Stimulated activated naive B cell treated with anti-CD40 and anti-IgM and Interleukin-4, amounts not matched to agents 10 μg/mL and 1 μg/mL and 100 μg/mL, for 72 hours (primary cell): ENCODE measurements at places on chromosomes 3 and 15.

DNA sequence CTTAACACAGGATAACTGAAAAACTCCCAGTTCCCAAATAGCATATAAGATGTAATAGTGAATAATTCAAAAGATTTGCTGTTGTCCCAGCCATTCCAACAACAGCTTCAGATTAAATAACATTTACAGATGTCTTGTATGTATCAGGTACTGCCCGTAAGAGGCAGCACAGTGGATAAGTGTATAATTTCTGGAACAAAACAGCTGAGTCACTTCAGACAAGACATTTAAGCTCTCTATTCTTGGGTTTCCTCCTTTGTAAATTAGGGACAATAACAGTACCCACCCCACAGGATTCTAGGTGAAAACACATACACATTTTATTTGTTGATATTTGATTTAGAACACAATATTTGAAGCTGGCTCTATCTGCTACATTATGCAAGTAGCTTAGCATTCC lies 2.6 kb upstream of the WWTR1 start:
- H3K36me3 ChIP-seq: peaks cover 4% of the 10 kb centered on the region
- H3K4me3 ChIP-seq: no peak overlapping the region
- peaks cover 70% of the 10 kb centered on the region for H3K27me3 ChIP-seq
- H3K27ac ChIP-seq: no peak overlapping the region
- no peak for DNase-seq

- no peak overlapping the region for H3K27ac ChIP-seq
- no peaks in the 10 kb centered on the region for H3K27me3 ChIP-seq
- H3K36me3 ChIP-seq: no peaks in the 10 kb centered on the region
- no peaks in the 10 kb centered on the region for H3K4me1 ChIP-seq
Observed at GRCh38 chr3:63228677-63229076, 49.4 kb upstream of the SYNPR start.

GRCh38 chr3:148079370-148079769 lies 618.3 kb upstream of the AGTR1 start:
- H3K27me3 ChIP-seq: no peaks in the 10 kb centered on the region
- no peak overlapping the region for H3K4me3 ChIP-seq
- H3K27ac ChIP-seq: no peak overlapping the region
- DNase-seq: no peak

DNA sequence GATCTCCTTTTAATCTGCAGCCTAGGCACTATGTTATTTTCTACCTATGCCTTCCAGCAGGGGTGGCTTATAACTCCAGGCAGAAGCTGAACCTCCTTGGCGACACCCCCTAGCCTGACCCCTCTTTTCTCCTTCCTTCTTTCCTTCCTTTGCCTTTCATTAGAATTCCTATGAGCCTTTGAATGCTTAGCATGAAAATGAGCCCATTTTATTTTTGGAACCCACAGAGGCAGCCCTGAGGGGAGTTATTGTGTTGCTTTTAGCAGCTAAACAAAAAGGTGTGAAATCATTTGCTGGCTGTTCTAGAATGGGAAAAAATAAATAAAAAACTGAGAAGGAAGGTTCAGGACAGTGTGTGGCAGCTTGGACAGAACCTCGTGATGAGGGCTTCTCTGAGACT lies 164.6 kb upstream of the ICE2 start:
- no peak overlapping the region for H3K4me3 ChIP-seq
- no peaks in the 10 kb centered on the region for H3K4me1 ChIP-seq
- H3K27me3 ChIP-seq: peaks cover 4% of the 10 kb centered on the region
- no peak overlapping the region for H3K27ac ChIP-seq

DNA sequence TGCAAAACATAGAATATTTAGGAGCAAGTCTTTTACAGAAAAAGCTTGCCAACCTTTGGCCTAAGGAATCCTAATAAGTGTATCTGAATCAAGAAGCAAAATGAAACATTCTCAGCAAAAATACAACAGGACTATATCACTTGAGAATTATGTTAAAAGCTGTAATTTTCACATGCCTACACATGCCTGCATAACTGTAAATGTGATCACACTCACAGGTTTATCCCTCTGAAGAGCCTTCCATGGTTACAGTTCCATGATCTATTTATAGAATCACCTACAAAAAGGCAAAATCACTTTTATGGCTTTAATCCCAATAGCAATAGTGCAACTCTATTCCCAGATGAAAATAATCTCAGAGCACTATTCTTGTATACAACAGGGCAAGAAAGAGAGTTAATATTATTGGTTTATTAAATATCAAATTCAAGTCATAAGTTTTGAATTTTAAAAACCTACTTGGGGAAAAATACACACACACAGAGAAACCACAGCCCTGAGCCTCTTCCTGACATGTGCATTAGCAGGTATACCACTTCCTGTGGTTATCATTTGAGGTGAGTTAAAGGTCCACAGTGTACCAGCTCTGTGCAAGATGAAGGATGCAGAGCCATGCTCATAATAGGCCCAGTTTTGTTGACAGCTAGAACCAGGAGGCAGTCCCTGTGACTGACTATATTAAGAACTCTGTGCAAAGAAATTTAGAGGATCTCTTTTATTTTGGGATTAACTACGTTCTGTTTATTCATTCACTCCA lies 252.5 kb upstream of the TGFBR2 start:
- H3K27me3 ChIP-seq: peaks cover 21% of the 10 kb centered on the region
- H3K4me3 ChIP-seq: no peak overlapping the region
- no peak for DNase-seq
- H3K4me1 ChIP-seq: peaks cover 26% of the 10 kb centered on the region
- no peak overlapping the region for H3K27ac ChIP-seq

DNA sequence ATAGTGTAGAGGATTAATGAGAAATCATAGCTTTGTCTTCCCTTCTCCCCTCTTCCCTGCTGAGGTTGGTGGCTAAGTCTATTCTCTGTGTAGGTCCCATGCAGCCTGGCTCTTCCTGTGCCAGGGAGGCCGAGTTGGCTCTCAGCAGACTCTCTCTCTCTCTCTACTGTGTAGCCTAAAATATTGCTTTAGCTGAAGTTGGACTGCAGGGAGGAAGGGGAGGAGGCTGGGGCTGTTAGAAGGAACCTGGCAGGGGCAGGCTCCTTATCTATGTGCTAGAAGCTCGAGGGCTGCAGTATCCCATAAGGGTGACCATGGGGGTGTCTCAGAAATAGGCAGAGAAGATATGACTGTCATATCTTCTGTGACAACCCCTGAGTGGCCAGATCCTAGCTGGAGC lies 160.8 kb downstream of the EPHB1 start:
- DNase-seq: no peak
- H3K4me3 ChIP-seq: no peak overlapping the region
- H3K27ac ChIP-seq: no peak overlapping the region
- H3K36me3 ChIP-seq: no peaks in the 10 kb centered on the region

DNA sequence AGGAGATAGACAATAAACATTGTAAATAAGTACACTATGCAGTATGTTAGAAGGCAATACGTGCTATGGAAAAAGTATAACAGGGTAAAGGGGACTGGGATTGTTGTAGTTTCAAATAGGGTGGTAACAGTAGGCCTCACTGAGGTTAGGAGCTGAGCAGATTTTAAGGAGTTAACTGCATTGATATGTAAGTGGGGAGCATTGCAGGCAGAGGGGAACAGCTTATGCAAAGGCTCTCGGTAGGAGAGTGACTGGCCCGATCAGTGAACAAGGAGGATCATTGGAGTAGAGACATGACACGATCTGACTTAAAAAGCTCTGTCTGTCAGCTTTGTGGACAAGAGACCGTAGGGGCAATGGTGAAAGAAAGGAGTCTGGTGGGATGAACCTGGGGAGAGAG lies 46.8 kb downstream of the PCCB start:
- no peak overlapping the region for H3K4me3 ChIP-seq
- no peak for DNase-seq
- no peak overlapping the region for H3K27ac ChIP-seq
- peaks cover 31% of the 10 kb centered on the region for H3K36me3 ChIP-seq
- no peaks in the 10 kb centered on the region for H3K27me3 ChIP-seq

DNA sequence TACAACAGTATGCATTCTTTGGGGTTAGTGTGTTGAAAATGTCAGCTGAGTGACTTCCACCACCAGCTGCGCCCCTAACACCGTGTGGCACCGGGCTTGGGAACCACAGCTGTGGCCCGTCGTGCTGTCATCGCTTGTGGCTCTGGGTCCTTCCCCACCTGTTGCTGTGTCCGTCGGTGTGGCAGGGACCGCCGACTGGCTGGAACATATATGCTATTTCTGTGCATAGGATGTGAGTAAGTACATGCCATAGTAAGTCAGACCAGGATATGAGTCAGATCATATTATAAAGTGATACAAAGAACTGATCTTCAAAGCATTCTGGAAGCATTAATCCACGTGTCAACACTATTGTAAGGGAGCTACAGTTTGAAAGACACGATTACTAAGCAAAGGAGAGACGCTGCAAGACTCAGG lies 31.9 kb downstream of the EHD4 start:
- no peak overlapping the region for H3K4me3 ChIP-seq
- DNase-seq: no peak
- peak overlapping the region; percentile 65 for H3K27ac ChIP-seq
- H3K27me3 ChIP-seq: no peaks in the 10 kb centered on the region

- DNase-seq: no peak
- no peaks in the 10 kb centered on the region for H3K27me3 ChIP-seq
- no peak overlapping the region for H3K4me3 ChIP-seq
- H3K36me3 ChIP-seq: no peaks in the 10 kb centered on the region
- H3K4me1 ChIP-seq: peaks cover 6% of the 10 kb centered on the region
- no peak overlapping the region for H3K27ac ChIP-seq
Observed at GRCh38 chr3:56980798-56981390, 79.6 kb upstream of the SPATA12 start.

DNA sequence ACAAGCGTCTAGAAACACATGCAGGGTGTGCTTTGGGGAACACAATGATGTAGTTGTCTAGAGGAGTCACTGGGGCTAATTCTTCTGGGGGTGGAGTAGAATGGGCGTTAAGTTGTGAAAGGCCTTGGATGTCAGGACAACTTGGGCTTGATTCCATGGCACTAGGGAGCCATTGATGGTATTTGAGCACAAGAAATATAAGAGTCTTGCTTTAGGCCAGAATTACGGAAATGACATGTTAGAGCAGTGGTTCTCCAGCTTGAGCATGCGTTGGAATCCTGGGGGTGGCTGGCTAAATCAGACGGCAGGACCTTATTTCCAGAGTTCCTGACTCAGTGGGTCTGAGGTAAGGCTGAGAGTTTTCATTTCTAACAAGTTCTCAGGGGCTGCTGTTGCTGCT lies 29.2 kb upstream of the SMAD6 start:
- no peak overlapping the region for H3K27ac ChIP-seq
- H3K4me3 ChIP-seq: no peak overlapping the region
- no peak for DNase-seq
- H3K36me3 ChIP-seq: no peaks in the 10 kb centered on the region
- peaks cover 10% of the 10 kb centered on the region for H3K4me1 ChIP-seq

- peaks cover 60% of the 10 kb centered on the region for H3K36me3 ChIP-seq
- DNase-seq: no peak
- H3K4me3 ChIP-seq: no peak overlapping the region
Observed at GRCh38 chr3:101796077-101796680, 17.2 kb downstream of the NXPE3 start.

GRCh38 chr3:14506626-14507304 lies 33.4 kb downstream of the GRIP2 start:
- H3K27ac ChIP-seq: no peak overlapping the region
- H3K27me3 ChIP-seq: peaks cover 21% of the 10 kb centered on the region
- DNase-seq: no peak
- H3K36me3 ChIP-seq: no peaks in the 10 kb centered on the region
- H3K4me3 ChIP-seq: no peak overlapping the region

DNA sequence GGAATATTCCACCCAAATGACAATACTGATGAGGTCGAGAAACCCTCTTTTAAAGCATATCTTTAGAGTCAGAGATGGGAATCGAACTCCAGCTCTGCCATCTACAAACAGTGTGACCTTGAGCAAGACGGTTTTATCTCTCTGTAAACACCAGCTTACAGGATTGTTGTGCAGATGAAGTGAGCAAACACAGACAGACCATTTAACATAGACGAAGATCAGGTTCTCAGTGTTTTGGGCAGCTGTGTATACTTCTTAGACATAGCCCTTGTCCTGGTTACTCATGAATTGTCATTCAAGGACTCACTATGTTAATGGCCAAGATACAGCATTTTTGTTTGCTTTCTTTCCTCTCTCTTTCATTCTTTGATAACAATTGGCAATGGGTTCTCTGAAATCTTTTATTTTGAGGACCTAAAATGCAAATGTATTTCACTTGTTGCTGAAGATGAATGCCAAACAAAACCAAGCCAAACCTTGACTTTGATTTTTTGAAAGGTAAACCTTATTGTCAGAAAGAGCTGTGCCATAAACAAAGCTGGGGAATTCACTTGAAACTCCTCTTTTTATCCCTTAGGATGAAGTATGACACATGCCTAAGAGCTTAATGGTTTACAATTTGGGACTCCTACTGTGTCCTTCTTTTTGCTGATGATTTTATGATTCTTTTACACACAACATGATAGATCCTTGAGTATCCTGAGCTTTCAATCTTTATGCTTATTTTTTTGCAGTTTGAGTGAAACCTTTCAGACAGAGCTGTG lies 250.0 kb upstream of the PDZRN3 start:
- H3K27me3 ChIP-seq: no peaks in the 10 kb centered on the region
- no peak overlapping the region for H3K27ac ChIP-seq
- DNase-seq: no peak
- no peaks in the 10 kb centered on the region for H3K36me3 ChIP-seq

DNA sequence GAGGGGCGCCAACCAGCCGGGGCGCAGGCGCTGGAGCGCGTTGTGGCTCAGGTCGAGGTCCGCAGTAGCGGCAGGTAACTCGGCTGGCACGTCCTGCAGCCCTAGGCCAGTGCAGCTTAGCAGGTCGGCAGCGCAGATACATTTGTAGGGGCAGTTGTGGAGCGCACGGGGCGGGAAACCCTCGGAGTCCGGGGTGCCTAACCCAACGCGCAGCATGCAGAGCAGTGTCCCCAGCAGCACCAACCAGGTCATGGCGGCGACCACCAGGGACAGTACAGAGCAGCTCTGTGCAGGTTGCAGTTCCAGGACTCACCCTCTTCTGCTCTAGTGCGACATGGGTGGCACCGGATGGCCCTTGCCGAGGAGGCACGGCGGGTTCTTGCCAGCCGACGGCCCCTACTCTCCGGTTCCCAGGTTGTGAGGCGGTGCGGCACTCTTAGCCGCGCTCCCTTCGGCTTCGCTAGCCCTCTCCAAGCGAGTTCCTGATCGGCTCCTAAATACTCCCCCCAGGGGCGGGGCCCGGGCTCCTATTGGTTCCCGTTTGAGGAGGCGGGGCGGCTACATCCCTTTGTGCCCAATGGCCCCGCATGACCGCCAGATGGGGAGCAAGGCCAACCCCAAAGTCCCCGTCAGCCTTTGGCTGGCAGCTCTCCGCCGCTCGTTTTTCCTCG lies at the start of gene AMIGO3:
TSS of gene AMIGO3 (minus strand) at position 471 of the 671 bp plus-strand sequence. CDS start at position 252, 219 bp downstream.
- DNase-seq: peak; percentile 84
- H3K36me3 ChIP-seq: peaks cover 48% of the 10 kb centered on the region
- H3K4me1 ChIP-seq: peaks cover 58% of the 10 kb centered on the region
- peak within 1 kb of the TSS; percentile 91 for H3K27ac ChIP-seq
